ENCODE measurements at places on chromosomes 5 and 9. TPM values are rescaled to one million over a fixed set of nuclear protein-coding genes. Genes with fewer than 3 reads are reported as not detected.

DNA sequence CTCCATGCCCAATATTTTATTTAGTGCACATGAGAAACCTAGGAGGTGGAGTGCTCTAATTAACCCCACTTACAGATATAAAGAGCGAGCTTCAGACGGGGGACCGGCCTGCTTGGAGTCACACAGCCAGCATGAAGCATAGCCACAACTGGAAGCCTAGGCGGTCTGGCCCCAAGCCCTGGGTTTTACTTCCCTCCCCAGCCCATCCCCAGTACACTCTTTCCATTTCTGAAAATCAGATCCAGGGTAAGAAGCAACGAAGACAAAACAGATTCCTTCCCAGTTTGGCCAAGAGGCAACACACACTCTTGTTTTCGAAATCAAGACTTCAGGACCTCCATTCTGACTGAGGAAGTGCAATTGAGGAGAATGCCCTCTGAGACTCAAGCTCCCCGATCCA lies 27.1 kb downstream of the KCNMB1 start:
- peaks cover 84% of the 10 kb centered on the region for H3K4me1 ChIP-seq
- H3K27ac ChIP-seq, result no peak overlapping the region
- no peaks in the 10 kb centered on the region for H3K27me3 ChIP-seq
- H3K4me3 ChIP-seq, result no peak overlapping the region
- no peaks in the 10 kb centered on the region for H3K36me3 ChIP-seq

DNA sequence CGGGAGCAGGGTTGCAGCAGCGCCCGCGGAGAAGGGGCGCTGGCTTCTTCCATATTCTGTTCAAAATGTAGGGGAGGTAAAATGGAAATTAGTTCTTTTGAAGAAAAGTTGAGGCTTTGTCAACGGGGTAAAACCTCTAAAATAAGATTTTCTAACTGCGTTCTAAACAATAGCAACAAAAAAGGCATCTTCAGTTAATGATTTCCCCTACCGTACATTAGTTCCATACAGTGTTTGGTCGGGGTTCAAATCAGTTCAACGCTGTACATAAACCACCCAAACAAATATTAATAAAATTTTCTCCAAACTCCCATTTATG lies 343 bp upstream of the FANCC start:
- H3K36me3 ChIP-seq, result no peaks in the 10 kb centered on the region
- DNase-seq, result no peak
- H3K27me3 ChIP-seq, result no peaks in the 10 kb centered on the region
- H3K4me3 ChIP-seq, result peak overlapping the region; percentile 100
- H3K4me1 ChIP-seq, result peaks cover 12% of the 10 kb centered on the region

DNA sequence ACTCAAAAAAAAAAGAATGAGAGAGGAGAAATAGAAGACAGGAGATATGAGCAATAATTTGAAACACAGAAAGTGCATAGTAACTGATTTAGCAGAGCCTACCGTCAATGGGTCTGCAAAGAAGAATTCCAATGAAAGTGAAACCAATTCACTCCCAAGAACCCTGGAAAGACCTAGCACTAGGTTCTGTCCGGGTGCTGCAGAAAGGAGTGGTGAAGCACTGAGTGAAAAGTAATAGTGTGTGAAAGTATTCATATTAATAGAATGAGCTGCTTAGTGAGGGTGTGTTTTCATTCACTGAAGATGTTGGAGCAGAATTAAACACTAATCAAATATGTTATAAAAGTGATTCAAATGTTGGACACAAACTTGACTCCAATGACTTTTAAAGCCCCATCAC lies 51.3 kb upstream of the SLC30A5 start:
- H3K4me1 ChIP-seq, result peaks cover 8% of the 10 kb centered on the region
- DNase-seq, result no peak
- H3K27me3 ChIP-seq, result no peaks in the 10 kb centered on the region
- H3K27ac ChIP-seq, result peak overlapping the region; percentile 80
- H3K4me3 ChIP-seq, result peak overlapping the region; percentile 65

DNA sequence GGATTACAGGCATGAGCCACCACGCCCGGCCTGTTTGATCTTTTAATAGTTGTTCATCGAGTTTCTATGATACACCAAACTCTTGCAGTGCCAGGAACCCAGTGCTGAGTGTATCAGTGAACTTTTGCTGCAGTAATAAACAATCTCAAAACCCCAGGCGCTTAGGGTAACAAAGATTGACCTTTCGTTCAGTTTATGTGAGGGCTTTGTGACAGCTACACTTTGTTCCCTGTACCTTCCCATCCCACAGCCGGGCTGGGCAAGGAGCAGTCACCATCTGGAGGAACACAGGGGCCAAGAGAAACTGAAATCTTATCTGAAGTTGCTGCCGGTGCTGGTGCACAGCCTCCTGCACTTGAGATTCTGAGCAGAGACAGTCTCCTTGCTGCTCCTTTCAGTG lies 17.2 kb upstream of the WNK2 start:
- no peaks in the 10 kb centered on the region for H3K27me3 ChIP-seq
- no peak overlapping the region for H3K4me3 ChIP-seq
- DNase-seq, result no peak
- H3K36me3 ChIP-seq, result no peaks in the 10 kb centered on the region
- H3K4me1 ChIP-seq, result no peaks in the 10 kb centered on the region
- H3K27ac ChIP-seq, result no peak overlapping the region

GRCh38 chr5:43065387-43065947 lies 25.3 kb upstream of the ANXA2R start:
- peak overlapping the region; percentile 99 for H3K27ac ChIP-seq
- peaks cover 48% of the 10 kb centered on the region for H3K4me1 ChIP-seq
- peaks cover 19% of the 10 kb centered on the region for H3K36me3 ChIP-seq
- H3K27me3 ChIP-seq, result no peaks in the 10 kb centered on the region
- no peak for DNase-seq
- H3K4me3 ChIP-seq, result peak overlapping the region; percentile 62

- peaks cover 33% of the 10 kb centered on the region for H3K27me3 ChIP-seq
- H3K27ac ChIP-seq, result no peak overlapping the region
- no peak for DNase-seq
- no peak overlapping the region for H3K4me3 ChIP-seq
- H3K4me1 ChIP-seq, result no peaks in the 10 kb centered on the region
These were observed 32.7 kb downstream of the KCNT1 start for GRCh38 chr9:135734616-135735144.

GRCh38 chr9:133146746-133147411 lies 16.8 kb downstream of the GBGT1 start:
- peaks cover 63% of the 10 kb centered on the region for H3K4me1 ChIP-seq
- H3K27ac ChIP-seq, result no peak overlapping the region
- no peaks in the 10 kb centered on the region for H3K27me3 ChIP-seq
- H3K36me3 ChIP-seq, result no peaks in the 10 kb centered on the region

DNA sequence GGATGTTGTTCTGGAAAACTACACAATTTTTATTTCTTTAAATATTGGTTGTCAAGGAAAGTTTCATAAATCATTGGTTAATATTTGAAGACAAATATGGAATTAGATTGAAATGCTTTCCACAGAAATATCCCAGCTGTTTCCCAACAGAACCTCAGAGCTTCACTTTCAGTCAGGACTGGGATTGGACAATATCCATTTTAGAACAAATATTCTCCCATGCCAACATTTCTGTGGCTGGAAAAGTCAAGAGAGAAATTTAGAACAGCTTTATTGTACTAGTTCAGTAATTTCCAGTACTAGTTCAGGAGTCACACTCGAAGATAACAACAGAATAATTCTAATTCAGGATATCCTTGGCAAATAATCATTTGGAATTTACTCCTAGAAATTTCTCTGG lies 116.1 kb upstream of the TUT7 start:
- H3K27me3 ChIP-seq, result no peaks in the 10 kb centered on the region
- no peak overlapping the region for H3K4me3 ChIP-seq
- no peak for DNase-seq
- H3K4me1 ChIP-seq, result no peaks in the 10 kb centered on the region
- no peaks in the 10 kb centered on the region for H3K36me3 ChIP-seq
- no peak overlapping the region for H3K27ac ChIP-seq

- DNase-seq, result no peak
- no peak overlapping the region for H3K27ac ChIP-seq
- H3K4me1 ChIP-seq, result no peaks in the 10 kb centered on the region
- H3K4me3 ChIP-seq, result no peak overlapping the region
- peaks cover 10% of the 10 kb centered on the region for H3K27me3 ChIP-seq
These were observed 27.2 kb downstream of the SLC6A7 start for GRCh38 chr5:150217038-150217437.

- no peak overlapping the region for H3K4me3 ChIP-seq
- H3K36me3 ChIP-seq, result no peaks in the 10 kb centered on the region
- H3K27me3 ChIP-seq, result no peaks in the 10 kb centered on the region
- no peak overlapping the region for H3K27ac ChIP-seq
- H3K4me1 ChIP-seq, result no peaks in the 10 kb centered on the region
These were observed 645.4 kb downstream of the PRELID2 start for GRCh38 chr5:145189746-145190145.

GRCh38 chr5:71629950-71630349 lies 42.8 kb downstream of the MCCC2 start:
- DNase-seq, result no peak
- H3K4me1 ChIP-seq, result no peaks in the 10 kb centered on the region
- peaks cover 19% of the 10 kb centered on the region for H3K36me3 ChIP-seq
- H3K27me3 ChIP-seq, result no peaks in the 10 kb centered on the region
- H3K4me3 ChIP-seq, result no peak overlapping the region

DNA sequence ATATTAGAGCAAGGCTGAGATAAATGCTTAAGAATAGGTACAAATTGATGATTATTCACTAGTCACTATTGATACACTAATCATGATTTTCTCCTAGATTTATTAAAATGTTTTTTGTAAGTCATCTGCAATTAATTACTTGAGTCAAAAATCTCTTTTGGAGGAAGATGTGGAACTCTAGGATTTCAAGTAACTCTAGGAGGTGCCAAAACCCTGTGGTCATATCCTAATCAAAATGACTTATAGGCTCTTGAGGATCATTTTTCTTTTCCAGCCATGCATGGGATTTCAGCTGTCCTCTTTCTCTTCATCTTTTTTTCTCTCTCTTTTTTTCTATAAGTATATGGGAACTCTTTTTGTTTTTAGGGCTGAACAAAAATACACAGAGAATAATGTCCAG lies 141.8 kb upstream of the CD180 start:
- no peaks in the 10 kb centered on the region for H3K4me1 ChIP-seq
- DNase-seq, result no peak
- H3K4me3 ChIP-seq, result no peak overlapping the region

- DNase-seq, result no peak
- H3K4me1 ChIP-seq, result no peaks in the 10 kb centered on the region
- no peaks in the 10 kb centered on the region for H3K36me3 ChIP-seq
- H3K4me3 ChIP-seq, result no peak overlapping the region
- peaks cover 11% of the 10 kb centered on the region for H3K27me3 ChIP-seq
These were observed 10.4 kb downstream of the NR6A1 start for GRCh38 chr9:124760719-124761118.

DNA sequence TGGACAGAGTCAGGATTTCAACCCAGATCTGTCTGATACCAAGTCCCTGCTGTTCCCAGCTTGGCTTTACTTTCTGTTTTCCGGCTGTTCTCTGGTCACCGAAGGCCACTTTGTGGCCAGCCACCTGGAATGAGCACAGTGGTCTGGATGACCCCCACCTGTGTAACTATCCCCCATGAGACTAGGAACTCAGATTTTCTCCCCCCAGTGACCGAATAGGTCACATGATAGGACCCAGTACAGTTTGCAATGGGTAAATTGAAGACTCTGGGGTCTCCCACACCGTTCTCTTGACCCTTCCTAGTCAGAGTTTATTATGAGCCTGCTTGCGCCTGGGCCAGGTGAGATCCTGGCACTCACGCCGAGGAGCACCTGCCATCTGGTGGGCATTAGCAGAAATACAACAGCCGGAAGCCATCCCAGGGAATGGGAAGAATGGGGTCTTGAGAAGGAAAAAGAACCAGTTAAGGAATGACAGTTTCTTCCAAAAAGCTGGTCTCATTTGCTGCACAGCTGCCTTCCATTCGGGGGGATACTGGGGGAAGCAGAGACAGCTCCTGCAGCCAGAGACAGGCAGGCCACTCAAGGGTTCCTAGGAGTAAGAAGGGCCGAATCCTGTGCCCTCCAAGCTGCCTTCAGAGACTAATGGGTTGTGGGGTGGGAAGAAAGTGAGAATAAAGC lies 7.1 kb downstream of the PHYHD1 start:
- no peak for DNase-seq

DNA sequence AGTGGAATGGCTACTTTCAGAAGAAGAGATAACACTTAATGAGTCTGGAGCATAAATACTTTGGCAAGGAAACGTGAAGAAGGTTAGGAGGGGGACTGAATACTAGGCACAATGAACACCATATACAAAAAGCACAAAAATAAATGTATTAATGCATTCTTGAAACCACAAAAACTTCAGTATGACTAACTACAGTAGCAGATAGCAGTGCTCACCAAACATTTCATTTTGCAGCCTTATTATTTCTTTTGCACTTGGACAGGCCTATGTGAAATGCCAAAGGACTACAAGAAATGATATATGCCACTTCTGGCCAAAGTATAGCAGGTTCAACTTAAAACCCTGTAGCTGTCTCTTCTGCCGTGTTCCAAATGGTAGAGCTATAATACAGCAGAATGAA lies 26.3 kb downstream of the UBQLN1 start:
- H3K4me1 ChIP-seq, result peaks cover 9% of the 10 kb centered on the region
- peaks cover 68% of the 10 kb centered on the region for H3K36me3 ChIP-seq
- DNase-seq, result no peak
- no peaks in the 10 kb centered on the region for H3K27me3 ChIP-seq
- H3K4me3 ChIP-seq, result no peak overlapping the region
- no peak overlapping the region for H3K27ac ChIP-seq

DNA sequence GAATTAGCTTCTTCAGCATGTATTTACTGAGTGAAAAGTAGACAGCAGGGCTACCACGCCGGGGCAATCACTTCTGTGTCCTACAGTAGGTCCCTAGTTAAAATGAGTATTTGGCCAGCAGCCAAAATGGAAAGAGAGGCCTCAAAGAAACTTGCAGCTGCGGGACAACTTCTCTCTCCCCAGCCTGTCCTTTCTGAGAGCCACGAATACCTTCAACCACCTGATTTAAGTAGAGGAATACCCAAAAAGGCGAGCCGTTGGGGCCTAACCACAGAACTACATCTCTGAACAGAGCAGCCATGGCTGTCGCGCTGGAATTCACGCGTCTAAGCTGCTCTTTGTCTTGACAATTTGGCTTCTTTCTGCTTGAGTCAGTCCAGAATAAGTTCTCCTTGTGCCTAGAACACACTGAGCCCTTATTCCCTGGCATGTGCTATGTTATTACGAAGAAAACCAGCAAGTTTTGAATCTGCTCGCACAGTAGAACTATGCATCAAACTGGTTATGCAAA lies 43.8 kb upstream of the GOLPH3 start:
- H3K27ac ChIP-seq, result no peak overlapping the region
- no peak for DNase-seq
- H3K4me1 ChIP-seq, result peaks cover 3% of the 10 kb centered on the region
- H3K27me3 ChIP-seq, result no peaks in the 10 kb centered on the region

GRCh38 chr5:78549043-78549442 lies 99.5 kb downstream of the LHFPL2 start:
- H3K4me1 ChIP-seq, result no peaks in the 10 kb centered on the region
- H3K4me3 ChIP-seq, result no peak overlapping the region
- no peak overlapping the region for H3K27ac ChIP-seq
- DNase-seq, result no peak

GRCh38 chr5:63961125-63961597 lies 1.1 kb downstream of the HTR1A start:
- H3K27ac ChIP-seq, result no peak overlapping the region
- H3K27me3 ChIP-seq, result peaks cover 46% of the 10 kb centered on the region
- no peaks in the 10 kb centered on the region for H3K4me1 ChIP-seq
- H3K36me3 ChIP-seq, result no peaks in the 10 kb centered on the region
- H3K4me3 ChIP-seq, result no peak overlapping the region

- H3K27ac ChIP-seq, result no peak overlapping the region
- no peak overlapping the region for H3K4me3 ChIP-seq
- no peak for DNase-seq
- no peaks in the 10 kb centered on the region for H3K27me3 ChIP-seq
These were observed 117.6 kb upstream of the HMHB1 start for GRCh38 chr5:143694357-143694756.

The INSL4 gene
- not detected for total RNA-seq

The IFNA13 gene
- 1.7 TPM for total RNA-seq

The CSF2 gene
- total RNA-seq, result not detected

The CCDC171 gene
- total RNA-seq, result 2.1 TPM

The MARCHF3 gene
- total RNA-seq, result 8.7 TPM

The ALDH7A1 gene
- 14.0 TPM for total RNA-seq

The ARHGEF37 gene
- total RNA-seq, result 3.5 TPM

The GFI1B gene
- 2.4 TPM for total RNA-seq
